ENCODE measurements at places on chromosomes 6 and 20.

DNA sequence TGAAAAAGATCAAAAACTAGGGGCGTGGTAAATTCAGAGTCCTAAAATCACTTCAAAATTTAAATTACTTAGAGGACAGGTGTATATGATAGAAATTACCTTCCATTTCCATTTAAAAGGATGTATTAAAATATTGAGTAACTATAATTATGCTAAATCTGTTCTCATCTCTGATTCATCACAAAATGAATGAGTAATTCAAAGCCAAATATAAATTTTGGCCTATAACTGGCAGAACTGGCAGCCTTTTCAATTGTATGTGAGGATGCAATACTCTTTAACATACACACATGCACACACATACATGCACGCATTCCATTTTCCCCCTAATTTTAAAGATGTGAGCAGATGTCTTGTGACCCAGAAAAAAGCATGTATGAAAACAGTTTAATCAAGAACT lies 194.6 kb downstream of the EPM2A start:
- no peak for DNase-seq

- no peak for DNase-seq
These were observed 23.7 kb downstream of the SDHAF4 start for GRCh38 chr6:70590400-70590799.

GRCh38 chr6:127446356-127446755 lies 12.8 kb downstream of the KIAA0408 start:
- no peak for DNase-seq

DNA sequence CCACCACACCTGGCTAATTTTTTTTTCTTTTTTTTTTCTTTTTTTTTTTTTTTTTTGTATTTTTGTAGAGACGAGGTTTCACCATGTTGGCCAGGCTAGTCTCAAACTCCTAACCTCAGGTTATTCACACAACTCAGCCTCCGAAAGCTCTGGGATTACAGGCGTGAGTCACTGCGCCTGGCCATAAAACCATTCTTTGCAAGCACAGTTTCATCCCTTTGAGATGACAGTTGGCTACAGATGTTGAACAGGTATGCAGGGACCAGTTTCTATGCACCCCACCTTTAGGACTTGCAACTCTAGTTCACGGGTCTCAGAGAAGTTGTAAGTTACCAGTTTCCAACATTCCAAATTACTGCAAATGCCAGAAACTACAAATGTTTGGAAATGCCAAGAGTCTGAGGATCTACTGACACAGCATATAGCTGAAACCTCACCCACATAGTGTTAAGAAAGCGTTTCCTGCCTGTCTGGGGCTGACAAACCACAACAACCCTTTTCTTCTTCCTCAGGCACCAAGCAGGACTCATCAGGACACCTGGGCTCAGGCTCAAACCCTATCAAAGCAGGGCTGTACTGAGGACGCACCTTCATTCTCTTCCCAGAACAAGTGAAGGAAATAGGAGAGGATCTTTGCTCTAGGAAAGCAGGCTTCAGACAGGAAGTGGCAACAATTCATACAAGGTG lies 22.9 kb downstream of the ARHGAP18 start:
- DNase-seq: no peak

DNA sequence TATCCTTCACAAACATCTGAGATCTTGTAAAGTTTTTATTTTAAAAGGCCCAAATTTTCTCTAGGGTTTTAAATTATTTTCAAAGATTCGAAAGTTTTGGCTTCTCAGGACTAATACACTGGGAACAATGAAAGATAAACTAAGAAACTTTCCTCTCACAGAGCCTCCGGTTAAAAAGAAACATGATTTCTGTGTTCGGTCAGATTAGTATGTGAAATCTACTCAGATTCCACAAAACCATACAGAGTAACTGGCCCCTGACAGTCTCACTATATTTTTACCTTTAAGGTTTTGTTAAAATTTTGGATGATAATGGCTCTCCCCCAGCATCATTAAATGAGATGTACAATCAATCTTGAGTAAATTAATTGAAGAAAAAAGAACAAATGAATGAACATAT lies 471.0 kb downstream of the COL12A1 start:
- no peak for DNase-seq

- no peak for DNase-seq
These were observed 9.2 kb downstream of the USP49 start for GRCh38 chr6:41885930-41886329.

DNA sequence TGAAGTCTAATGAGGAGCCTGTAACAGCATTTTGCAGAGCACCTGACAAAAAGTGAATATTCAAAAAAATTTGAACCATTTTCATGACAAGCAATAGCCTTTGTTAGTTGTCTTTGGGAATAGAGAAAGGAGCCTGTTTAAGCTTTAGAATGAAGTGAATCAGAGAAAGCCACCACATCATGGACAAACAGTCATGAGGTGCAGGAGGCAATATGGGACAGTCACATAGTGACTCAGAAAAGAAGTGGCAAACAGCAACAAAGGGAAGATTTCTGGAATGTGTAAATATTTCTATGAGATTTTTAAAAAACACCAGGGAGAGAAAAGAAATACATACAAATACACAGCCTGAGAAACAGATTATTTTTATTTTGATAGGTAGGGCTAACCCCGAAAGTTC lies 6.6 kb downstream of the KLHL31 start:
- DNase-seq: no peak

DNA sequence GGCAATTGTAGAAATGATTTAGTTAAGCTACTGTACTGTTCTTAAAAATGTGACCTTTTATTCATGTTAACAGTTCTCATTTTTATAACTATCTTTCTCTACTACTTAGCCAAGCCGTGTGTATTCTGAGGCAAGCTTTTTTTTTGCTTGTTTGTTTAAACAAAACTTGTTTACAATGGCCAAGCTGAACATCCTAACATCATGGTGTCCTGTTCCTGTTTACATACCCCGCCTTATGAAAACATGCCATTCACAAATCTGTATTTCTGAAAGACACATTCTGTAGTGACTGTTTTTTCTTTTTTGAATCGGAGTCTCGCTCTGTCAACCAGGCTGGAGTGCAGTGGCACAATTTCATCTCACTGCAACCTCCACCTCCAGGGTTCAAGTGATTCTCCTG lies 140.9 kb downstream of the NCOA3 start:
- no peak for DNase-seq

DNA sequence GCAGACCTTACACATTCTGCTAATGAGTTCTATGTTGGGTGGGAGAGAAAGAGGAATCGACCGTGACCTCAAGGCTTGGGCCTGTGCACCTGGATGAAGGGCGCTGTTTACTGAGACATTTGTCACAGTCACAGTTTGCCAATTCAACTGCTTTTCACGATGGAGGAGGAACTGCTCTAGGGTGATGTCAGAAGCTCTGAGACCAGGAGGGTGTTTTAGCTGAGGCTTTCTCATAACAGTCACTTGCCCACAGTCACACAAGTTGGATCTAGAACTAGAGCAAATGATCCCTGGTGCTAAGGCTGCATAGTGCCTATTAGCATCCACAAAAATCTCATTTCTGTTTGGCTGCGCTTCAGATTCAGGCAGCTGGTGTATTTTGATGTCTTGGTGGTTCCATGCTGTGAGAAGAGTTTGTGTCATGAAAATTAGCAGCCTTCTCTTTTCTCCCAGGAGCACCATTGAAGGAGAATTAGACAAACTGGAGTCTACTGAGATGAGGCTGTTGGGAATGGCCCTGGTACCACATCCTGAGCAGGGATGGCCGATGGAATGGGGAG lies 83.3 kb upstream of the TGM3 start:
- no peak for DNase-seq

GRCh38 chr6:45132059-45132458 lies 196.1 kb upstream of the RUNX2 start:
- DNase-seq: no peak

GRCh38 chr20:33192912-33193501 lies 24.1 kb upstream of the BPIFA3 start:
- DNase-seq: no peak

- peak; percentile 35 for DNase-seq
These were observed 23.1 kb upstream of the UBE2J1 start for GRCh38 chr6:89375427-89376267.

DNA sequence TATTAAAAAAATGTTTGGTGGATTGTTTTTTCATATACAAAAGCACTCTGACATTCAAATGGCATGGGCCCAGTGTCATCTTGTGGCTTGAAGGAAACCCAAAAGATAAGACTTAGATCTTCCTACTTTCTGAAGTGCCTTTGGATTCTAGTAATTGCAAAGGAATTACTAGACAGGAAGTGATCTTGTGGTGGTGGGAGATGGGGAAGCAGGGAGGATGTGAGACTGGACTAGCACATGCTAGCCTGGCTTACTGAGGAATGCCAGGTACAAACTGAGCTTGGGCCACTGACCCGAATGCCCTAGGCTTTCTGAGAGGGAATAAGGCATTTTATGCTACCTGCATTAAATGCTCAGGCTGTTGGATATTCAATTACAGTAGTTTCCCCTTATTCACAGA lies 59.0 kb downstream of the AFG1L start:
- no peak for DNase-seq

GRCh38 chr6:158058171-158058651 lies 76.5 kb downstream of the SYNJ2 start:
- no peak for DNase-seq

GRCh38 chr20:9417665-9418064 lies 96.7 kb upstream of the LAMP5 start:
- DNase-seq: no peak

DNA sequence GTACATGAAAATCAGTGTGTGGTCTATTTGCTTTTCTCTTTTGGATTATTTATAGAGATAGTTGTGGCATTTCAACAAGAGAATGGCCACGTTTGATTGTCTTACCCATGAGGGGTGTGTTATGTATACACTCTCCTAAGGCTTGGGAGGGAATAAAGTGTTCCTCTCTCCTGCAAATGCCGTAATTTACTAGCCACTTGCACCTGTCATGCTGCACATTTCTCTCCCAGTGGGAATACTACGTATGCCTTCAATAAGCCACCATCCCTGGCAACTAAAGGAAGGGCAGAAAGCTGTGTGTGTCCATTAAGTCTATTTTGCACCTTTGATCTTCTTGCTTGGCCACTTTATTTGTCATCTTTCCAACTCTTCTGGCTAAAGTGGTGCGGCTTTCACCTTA lies 541.2 kb downstream of the QKI start:
- DNase-seq: no peak

DNA sequence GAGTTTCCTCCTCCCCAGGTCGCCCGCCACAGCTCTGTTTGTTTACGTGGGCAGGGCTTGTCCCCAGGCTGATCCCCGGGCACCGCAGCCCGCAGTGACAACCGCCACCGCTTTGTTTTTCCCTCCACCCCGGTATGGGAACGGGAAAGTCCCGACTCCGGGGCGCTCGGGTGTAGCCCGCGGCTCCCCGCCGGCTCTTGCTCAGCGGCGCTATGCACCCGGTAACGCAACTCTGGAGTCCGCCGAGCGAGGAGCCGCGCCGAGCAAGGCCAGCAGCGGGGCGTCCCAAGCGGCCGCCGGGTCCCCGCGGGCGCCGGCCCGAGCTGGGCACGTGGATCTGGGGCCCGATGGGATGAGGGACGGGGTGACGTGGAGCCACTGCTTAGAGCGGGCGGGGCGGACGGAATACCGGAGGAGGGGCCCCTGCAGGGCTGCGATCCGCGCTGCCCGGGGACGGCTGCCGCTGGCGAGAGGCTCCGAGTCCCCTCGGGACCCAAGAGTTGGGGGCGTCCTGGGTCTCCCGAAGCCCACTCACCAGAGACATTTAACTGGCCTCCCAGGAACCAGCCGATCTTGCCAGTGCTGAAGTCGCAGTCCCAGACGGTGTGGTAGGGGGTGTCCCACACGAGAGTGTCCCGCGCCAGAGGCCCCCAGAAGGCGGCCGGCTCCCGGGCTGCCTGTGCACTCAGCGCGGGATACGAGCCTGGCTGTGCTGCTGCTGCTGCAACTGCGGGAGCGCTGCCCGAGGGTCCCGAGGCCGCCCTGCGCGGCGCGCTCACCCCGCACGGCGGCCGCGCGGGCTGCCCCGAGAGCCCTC lies 497 bp downstream of the ACSS1 start:
- DNase-seq: peak; percentile 67
